ENCODE measurements at places on chromosomes 6 and 20.

DNA sequence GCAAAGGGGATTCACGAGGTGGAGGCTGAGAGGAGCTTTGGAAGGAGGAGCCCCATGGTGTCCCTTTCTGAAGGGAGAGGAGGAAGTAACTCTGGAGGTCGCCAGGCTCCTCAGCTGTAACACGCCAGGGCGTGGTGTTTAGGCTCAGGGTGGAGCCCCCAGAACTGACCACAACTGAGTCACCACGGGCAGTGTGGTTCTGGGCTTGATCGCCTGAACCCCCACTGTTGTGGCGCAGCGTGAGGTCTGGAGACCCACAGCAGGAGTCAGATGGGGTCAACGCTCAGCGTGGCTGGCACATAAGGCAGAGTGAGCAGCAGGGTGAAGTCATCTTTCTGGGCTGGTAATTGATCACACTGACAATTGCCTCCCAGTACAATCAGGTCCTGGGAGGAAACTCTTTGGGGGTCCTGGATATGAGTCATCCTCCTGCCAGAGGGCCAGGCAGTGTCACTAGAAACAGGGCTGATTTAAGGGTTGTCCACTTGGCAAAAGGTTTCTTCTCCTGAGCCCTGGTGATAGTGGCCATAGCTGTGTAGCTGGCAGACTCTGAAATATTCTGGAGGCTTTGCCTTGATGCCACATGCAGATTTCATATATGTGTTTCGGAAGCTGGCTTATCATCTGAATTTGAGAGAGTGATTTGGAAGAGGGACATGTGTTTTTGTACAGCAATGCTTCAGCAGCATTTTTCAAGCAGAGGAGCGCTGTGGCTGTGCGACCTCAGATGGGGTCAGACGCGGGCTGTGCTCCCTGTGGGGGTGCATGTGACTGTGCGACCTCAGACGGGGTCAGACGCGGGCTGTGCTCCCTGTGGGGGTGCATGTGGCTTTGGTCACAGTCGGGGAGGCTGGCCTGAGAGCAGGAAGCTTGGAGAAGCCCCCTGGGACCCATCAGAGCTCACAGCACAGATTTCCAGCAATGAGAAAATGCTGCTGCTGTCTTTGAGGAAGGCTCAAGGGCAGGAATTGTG is 50.0 kb downstream of the SYNJ2 start:
- no peak for DNase-seq

DNA sequence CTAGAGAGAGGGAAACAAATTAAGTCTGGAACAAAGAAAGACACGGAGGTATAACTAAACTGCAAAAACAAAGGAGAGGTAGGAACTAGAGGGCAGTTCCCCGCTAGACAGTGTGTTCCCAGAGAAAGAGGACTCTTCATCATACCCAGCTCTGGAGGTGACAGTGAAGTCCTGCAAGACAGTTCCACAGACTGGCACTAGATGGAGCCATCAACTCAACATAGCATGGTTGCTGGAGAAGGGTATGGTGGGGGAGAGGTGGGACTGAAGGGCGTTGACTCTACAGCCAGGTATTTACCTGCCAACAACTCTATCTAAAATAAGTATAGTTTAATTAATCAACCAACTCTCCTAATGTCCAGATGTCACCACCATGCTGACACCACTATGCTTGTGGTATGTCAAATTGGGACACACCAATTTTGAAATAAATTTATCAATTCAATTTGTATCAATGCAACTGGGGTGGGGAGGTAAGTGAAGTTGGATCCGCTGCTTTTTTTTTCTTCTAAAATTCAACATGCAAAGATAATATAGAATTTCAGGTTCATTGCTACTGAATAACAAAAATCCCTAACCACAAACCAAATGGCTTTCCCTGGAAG is 9.7 kb downstream of the BACH2 start:
- DNase-seq = peak; percentile 59

DNA sequence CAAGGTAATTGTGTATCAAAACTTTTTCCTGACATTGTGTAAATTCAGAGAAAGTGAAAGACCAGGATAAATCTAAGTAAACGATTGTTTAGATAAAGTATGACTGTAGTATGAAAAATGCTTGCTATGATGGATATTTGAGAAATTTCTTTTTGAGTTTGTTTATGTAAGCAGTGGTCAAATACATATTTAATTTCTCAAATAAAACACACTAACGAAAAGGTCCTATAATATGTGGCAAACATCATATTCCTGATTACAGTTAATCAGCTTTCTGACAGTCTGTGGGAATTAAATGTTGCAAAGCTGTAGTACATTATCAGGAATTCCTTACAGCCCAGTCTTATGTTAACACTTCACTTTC is 636.9 kb downstream of the MMUT start:
- DNase-seq = no peak

- DNase-seq = no peak
Measured at GRCh38 chr20:723756-724155, 44.5 kb downstream of the SLC52A3 start.

GRCh38 chr6:3940703-3941102 is 91.5 kb downstream of the FAM50B start:
- DNase-seq = no peak

DNA sequence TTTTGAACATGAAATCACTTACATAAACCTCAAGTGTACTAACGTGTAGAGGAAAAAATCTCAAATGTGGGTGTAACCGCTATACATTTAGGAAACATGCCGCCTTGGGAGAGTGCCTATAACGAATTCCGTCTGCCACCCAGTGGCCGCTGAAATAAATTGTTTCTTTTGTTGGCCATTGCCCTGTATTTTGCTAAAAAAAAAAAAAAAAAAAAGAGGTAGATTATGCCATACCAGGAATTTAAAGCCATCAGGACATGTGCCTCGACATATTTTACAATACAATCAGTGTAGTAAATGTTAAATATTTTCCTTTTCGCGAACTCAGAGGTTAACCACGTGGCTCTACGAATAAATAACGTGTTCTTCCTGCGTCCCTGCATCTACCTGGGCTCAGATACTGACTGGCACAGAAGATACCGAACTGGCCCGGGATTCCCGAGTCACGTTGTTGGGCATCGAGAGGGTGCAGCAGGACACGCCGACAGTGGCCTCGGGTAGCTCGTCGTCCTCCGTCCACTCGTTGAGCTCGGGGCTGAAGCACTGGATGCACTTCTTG is 14.3 kb downstream of the KLHL31 start:
- peak; percentile 61 for DNase-seq

DNA sequence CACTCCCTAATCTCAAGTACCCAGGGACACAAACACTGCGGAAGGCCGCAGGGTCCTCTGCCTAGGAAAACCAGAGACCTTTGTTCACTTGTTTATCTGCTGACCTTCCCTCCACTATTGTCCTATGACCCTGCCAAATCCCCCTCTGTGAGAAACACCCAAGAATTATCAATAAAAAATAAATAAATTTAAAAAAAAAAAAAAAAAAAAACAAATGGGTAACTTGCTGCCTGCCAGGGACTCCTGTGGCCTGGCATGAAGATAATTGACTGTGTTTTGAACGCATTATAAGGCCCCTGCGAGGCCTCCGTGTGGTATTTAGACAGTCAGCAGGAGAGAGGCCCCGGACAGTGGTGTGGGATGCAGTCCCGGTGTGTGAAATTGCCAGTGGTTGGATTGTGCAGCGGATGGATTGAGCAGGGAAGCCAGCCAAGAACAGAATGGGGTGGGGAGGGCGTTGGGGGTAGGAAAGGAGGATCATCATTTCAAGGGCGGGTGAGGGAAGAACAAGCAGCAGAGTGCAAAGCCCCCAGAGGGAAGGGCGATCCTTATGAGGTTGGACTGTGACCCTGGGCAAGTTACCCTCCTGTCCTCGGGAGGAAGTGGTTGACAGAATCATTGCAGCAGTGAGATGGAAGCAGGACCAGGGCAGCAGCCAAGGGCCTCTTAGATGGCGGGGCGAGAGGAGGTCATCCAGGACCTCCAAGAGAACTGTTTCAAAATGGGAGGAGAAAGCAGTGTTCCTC is 43.3 kb downstream of the PPARD start:
- DNase-seq = no peak

DNA sequence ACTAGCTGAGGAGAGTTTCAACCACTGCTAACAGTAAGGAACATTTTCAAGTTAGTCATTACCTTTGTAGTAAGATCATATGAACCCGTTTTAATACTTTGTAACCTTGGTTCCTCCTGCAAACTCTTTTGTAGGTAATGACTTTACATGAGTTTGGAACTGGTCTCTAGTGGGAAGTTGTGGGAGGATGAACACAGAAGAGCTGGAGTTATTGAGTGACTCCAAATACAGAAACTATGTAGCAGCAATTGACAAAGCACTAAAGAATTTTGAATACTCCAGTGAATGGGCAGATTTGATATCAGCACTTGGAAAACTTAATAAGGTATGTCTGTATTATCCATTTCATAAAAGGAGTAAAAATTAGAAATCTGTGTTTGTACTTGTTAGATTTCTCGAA is 29.3 kb downstream of the DOP1A start:
- no peak for DNase-seq

All from HEK293T (cell line).